Cerebellar nuclear complex (tissue), 1 donor: ENCODE measurements at places on chromosomes 4 and X.

- DNase-seq, result no peak
These were observed 270.3 kb upstream of the CTSO start for GRCh38 chr4:156223985-156224384.

GRCh38 chr4:73037057-73037456 lies 32.5 kb downstream of the COX18 start:
- no peak for DNase-seq

GRCh38 chr4:14841801-14842768 lies 160.2 kb upstream of the CPEB2 start:
- no peak for DNase-seq

GRCh38 chr4:38896940-38897339 lies 29.3 kb downstream of the FAM114A1 start:
- DNase-seq, result no peak

- DNase-seq, result no peak
These were observed 29.1 kb upstream of the UTP14A start for GRCh38 chrX:129876771-129877305.

DNA sequence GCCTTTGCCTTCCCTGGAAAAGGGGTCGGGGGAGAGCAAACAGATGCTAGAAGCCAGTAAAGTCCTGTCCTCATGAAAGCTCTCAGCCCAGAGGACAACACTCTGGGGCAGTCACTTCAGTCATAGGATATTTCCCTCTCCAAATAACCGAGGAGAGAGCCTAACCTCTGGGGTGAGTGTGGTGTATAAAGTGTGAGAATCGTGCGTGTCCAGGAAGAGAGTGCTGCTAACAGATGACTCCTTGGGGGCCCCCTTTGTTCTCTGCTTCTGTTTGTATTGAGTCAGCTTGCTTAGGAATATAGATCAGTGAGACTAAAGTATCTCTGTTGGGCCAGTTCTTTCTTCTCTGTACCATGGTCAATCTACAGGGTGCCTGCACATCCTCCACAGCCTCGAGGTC lies 247.2 kb downstream of the PALLD start:
- no peak for DNase-seq

- no peak for DNase-seq
These were observed 114.0 kb downstream of the SORCS2 start for GRCh38 chr4:7306021-7306965.

DNA sequence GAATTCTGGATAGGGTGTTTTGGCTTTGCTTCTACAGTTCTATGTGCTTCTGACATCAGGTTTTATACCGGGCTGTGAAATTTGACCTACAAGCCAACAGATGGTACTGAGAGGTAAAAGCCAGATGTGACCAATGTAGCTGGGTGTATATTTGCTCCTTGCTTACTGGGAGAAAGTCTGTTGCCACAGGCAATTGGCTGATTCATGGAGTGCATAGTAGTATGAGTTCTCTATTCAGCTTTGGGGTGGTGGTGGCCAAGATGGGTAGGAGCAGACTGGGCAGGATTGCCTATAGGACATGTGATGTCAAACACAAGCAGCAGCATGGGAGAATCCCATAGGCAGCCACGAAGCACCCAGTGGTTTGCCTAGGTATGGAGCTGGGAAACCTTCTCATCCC lies 1827.0 kb downstream of the C4orf33 start:
- DNase-seq, result no peak

- no peak for DNase-seq
These were observed 409 bp downstream of the UGDH start for GRCh38 chr4:39526765-39527295.
